HepG2 (cell line): ENCODE measurements at places on chromosomes 5 and 9. TPM values are rescaled to one million over a fixed set of nuclear protein-coding genes. Genes with fewer than 3 reads are reported as not detected.

The C7 gene
- total RNA-seq, result 3.5 and 3.6 TPM in 2 replicates

DNA sequence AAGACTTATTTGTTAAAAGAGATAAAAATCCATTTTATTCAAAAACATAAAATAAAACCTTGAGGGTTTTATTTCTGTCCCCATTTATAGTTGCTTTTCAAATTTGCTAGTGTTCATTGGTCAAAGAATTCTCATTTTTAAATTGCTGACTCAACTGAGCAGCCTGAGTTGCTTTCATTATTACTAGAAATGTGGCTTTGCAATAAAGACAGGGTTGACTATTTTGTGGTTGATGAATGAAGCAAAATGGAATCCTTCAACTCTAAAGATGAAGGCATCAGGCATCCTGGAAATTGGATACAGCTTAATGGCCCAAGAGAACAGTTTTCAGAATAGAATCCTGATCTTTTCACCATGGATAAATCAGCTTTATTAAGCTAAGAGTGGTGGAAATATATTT, 23.9 kb upstream of the PPP3R2 start:
- no peaks in the 10 kb centered on the region; the same call in 2 of the 3 replicates for H3K27me3 ChIP-seq
- H3K4me3 ChIP-seq, result no peak overlapping the region
- no peak for DNase-seq
- H3K4me1 ChIP-seq, result no peaks in the 10 kb centered on the region
- no peaks in the 10 kb centered on the region for H3K36me3 ChIP-seq

- no peaks in the 10 kb centered on the region for H3K27me3 ChIP-seq
- peaks cover 71% of the 10 kb centered on the region; the same call in 2 of the 3 replicates for H3K36me3 ChIP-seq
- no peak for DNase-seq
- H3K4me1 ChIP-seq, result no peaks in the 10 kb centered on the region
Measured at GRCh38 chr9:92713528-92713927, 43.6 kb upstream of the IPPK start.

DNA sequence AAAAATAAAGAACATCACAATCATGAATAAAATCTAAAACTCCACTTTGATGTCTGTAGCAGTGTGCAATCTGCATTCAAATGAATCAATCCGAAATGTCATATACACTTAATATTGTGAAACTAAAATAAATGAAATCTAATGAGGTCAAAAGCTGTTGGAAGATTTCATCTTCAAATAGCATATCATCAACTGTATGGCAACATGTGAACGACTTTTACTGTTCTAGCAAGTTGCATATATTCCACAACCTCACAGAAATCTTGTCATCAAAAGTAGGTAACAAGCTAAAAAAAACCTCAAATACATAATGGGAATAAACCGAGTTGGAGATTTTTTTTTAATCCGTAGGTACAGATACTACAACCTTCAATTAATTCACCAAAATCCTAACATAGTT, 1.2 kb downstream of the PTBP3 start:
- H3K27ac ChIP-seq, result peak overlapping the region; percentile 97
- H3K27me3 ChIP-seq, result no peaks in the 10 kb centered on the region

DNA sequence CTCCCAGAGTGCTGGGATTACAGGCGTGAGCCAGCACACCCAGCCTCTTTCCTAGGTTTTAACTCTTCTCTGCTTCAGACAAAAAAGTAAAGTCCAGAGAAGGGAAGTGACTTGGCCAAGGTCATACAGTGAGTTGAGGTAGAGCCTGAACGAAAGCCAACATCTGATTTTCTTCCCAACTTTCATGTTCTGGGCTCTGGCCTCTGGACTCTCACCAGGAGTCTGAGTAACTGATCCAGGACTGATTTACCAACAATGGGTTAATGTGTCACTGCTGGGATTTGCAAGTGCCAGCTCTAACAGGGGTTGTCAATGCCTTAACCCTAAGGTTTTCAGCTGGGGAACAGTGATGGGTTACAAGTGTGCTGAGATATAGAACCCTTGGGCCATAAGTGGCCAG, 32.2 kb upstream of the LARP1 start:
- H3K4me3 ChIP-seq, result no peak overlapping the region
- peak; percentile 44 for DNase-seq

- peaks cover 35% of the 10 kb centered on the region for H3K4me1 ChIP-seq
- H3K36me3 ChIP-seq, result no peaks in the 10 kb centered on the region
- H3K27ac ChIP-seq, result no peak overlapping the region
- no peak overlapping the region for H3K4me3 ChIP-seq
- H3K27me3 ChIP-seq, result no peaks in the 10 kb centered on the region
Measured at GRCh38 chr5:40551496-40552491, 127.9 kb upstream of the PTGER4 start.
